ENCODE measurements at places on chromosomes 3 and 15.

DNA sequence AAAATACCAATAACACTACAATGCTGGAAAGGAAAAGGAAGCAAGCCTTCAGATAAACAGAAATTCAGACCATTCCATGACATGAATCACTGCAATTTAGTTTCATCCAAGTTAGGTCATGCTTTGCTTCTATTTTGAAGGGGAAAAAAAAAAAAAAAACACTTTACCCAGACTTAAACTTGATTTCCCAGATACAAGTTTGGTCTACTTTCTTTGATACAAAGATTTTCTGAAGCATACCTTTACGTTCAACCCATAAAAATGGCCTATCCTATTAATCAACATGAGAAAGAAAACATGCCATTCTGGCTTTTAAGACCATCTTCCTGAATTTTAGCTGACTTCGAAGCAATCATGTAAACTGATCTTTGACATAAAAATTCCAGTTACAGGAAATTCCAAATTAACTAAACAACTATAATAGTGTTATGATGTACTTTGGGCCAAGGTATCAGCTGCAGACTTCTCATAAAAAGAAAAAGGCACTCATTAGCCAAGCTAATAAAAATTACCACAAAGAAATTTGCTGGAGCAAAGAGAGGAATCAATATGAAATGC is 12.6 kb downstream of the OSBPL10 start:
- DNase-seq, result no peak

- DNase-seq, result peak; percentile 57
These were observed 35.2 kb downstream of the SLC6A20 start for GRCh38 chr3:45760878-45761711.

DNA sequence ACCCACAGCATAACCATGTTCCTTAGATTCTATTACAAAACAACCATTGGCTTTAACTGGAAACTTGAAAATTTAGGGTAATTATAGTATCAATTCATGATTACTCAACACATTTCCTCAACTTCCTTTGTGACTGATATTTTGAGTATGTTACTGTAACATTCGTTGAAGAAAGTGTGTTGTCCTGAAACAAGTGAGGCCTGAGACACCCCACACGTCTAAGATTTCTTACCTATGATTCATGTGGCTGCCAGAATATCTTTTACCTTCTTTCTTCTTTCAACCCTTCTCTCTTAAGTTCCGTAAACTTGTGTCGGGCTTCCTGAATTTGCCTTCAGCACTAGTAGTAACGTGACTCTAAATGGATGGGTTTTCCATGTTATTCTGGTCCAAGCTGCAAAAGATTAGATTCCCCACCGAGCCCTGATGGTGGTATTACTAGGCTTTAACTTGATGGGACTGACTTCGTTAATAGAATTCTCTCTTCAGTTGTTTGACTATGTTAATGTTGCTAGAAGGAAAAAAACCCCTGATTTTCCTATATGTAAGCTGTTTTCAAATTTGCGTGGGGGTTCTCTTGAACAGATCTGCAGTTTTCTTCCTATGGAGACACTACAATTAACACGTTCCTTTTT is 296.0 kb upstream of the ICE2 start:
- DNase-seq, result no peak

DNA sequence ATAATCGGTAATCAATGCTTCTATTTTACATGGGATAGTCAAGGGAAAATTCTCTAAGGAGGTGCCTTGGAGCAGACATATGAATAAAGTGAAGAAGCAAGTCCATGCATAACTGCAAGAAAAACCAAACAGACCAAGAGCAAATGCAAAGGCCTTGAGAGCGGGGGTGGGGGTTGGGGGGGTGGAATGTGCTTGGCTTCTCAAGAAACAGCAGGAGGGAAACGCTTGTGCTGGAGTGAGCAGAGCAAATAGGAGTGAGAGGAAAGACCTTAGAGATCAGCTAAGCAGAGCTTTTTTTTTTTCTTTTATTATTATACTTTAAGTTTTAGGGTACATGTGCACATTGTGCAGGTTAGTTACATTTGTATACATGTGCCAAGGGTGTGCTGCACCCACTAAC is 260.8 kb downstream of the ARPP21 start:
- DNase-seq, result no peak

DNA sequence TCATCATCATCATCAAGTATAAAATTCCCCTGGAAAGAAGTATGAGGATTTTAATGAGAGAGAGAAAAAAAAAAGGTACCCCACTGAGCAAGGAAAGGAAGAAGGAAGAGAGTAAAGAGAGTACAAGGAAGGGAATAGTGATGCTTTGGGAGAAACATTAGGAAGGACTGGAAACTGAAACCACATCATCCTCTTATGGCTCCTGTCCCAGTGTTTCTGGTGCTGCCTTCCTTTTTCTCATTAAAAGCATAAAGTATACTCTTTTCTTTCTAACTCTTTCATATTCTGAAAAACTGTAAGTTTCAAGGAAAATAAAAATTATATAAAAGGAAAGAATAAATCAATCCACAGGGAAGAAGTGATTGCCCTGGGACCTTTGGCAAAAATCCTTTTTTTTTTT is 616.4 kb upstream of the CBLB start:
- DNase-seq, result no peak

DNA sequence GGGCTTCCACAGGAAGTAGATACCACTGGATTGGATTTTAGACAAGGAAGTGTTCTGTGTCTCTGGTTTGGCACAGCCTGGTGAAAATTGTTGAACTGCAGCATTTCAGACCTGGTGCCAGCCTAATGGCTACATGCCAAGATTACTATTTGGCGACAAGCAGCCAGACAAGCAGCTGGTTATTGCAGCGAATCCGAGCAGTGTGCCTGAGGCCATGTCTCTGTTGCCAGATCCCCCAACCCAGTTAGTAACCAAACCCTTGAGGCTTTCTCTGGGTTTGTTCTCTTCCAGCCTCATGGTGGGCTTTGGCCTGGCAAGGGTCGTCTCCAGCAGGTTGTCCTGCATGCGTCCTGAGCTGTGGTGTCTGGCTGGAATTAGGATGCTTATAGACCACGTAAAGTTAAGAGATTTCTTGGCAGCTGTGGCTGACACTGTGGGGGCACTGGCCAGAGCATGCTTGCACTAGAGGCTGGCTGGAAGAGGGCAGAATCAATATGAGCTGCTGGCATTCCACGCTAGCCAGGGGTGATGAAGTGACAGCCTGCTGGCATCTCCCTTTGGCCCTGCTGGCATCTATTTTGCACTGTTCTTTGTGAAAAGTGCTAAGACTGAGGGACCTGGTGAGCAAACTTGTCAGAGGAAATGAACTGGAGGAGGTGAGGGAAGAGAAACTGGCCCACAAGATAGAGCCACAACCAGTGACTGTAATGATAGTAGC is 172.6 kb downstream of the RBMS3 start:
- DNase-seq, result no peak

GRCh38 chr3:101133652-101134051 is 140.4 kb upstream of the ABI3BP start:
- no peak for DNase-seq

DNA sequence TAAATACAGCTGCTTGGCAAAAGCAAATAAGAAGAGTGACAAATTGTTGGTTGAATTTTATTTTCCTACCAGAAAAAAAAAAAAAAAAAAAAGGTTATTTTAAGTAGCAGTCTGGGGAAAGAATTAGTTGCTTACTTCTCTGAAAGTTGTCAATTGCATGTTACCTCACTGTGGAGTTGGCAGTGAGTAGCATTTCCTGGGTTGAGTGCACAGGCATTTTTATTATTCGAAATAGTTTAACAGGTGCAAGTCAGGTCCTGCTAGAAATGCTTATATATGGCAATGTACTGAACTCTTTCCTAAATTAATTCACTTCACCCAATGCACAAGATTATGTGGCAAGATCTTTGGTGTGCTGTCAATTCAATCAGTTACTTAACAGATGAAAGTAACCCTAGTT is 680.6 kb downstream of the EPHA3 start:
- no peak for DNase-seq

DNA sequence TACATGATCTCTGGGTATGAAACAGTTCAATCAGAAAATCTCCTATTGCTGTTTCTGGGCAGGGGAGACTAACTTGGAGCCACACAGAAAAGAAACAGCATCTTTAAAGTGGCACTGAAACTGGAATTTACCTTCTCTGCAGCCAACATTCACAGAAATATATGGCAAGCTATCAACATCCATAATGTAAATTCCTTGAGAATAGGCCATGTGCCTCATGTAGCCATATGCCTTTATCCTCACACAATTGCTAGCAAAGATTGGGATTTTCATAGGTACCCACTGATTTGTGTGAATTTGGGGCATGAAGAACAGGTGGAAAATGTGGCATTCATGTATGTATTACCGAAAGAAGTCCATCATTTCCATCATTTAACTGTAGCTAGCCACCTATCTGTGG is 386.3 kb upstream of the TMCO5A start:
- DNase-seq, result no peak
